ENCODE measurements at places on chromosomes 13 and 19.

GRCh38 chr13:31053896-31054295 is 107.8 kb downstream of the HSPH1 start:
- no peak for DNase-seq

- peak; percentile 89 for DNase-seq
Measured at GRCh38 chr19:3061182-3062161, 823 bp downstream of the TLE5 start.

DNA sequence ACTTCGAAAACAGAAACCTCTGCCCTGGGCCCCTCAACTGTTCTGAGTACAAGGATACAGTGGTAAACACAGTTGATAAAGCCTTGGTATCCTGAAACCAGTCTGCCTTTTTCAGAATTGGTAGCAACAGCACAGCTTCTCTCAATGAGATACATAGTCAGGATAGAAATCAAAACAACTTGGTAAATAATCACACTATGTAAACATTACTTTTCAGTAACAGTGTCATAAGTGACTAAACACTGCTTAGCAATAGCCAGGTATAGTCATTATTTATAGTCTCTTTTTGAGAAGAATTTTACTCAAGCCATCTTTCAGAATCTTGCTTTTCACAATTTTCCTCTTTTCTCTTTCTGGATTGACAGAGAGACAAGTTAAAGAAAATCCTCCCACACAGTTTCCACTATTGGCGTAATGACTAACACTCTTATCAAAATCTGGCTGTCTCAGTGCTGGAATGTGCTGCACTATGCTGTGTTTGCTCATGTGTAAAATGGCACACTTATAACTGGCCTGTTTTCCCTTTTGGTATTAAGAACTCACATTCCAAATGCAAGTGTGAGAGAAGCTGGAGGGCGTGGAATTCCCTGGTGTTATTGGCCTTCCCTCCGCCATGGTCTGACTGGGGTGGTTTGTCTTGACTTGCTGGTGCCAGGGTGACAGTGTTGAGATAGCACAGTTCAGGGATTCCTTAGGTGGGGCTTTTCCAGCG is 368.8 kb downstream of the TDRD3 start:
- DNase-seq, result no peak

- DNase-seq, result peak; percentile 69
Measured at GRCh38 chr13:98478189-98479129, 98.4 kb downstream of the STK24 start.

DNA sequence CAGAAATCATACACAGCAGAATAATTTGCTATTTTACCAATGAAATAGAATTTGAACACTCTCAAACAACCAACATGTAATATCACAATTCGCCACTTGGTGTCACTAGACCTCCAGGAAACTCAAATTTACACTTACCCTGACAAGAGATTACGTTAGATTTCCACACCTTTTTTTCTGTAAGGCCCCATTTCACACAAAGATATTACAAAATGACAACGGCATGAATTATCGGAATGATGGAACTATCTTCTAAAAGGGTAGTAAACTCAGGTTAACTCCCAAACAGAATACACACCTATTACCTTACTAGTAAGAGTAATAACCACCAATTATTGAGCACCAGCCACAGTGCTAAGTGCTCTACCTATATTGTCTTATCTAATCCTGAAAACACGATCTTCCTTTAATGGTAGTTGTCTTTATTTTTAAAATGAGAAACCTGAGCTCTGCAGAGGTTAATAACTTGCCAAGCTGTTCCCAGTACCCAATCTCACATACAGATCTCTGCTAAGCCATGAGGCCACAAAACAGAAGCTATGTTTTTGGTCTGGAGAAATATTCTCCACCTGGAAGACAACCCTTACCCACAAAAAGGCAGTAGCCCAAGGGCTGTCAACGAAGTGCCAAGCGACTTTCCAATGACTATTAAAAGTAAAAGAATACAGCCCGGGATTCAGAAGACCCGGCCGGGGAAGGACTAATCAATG is 152.4 kb downstream of the DCLK1 start:
- DNase-seq, result no peak

DNA sequence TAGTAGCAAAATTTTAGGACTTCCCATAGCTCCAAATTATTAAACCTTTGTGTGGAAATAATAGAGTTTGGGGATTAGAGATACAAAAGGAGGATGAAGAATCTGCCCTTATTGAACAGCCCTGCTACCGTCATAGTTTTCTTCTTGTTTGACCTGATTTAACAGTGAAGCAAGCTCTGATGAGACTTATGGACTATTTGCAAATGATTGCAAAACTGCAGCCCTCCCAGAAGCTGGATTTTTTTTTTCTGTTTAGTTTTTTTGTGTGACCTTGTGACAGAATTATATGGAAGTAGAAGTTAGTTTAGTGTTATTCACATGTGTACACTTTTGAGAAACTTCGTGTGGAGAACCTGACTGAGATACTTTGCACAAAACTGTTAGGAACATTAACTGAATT is 267.8 kb downstream of the KCNRG start:
- DNase-seq, result no peak

DNA sequence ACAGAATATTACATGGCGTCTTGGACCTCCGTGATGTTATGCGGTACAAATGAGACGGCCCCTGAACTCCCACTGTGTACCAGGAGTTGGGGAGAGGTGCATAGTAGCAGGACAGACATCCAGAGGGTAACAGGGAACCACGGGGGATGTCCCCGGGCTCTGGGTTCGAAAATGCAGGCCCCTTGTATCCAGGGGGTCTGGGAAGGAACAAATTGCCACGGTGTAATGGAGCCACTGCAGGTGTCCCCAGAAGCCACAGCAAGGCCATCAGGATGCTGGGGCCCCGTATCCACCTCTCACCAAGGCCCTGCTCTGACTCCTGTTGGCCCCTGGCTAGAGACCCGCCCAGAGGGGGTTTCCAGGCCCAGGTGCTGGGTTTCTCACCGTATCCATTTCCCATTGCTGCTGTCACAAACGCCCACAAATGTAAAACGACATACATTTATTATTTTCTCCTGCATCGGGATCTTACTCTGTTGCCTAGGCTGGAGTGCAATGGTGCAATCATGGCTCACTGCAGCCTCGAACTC is 77.8 kb downstream of the INSR start:
- peak; percentile 69 for DNase-seq
